Osteocyte (in vitro differentiated cells): ENCODE measurements at places on chromosomes 16 and 17.

DNA sequence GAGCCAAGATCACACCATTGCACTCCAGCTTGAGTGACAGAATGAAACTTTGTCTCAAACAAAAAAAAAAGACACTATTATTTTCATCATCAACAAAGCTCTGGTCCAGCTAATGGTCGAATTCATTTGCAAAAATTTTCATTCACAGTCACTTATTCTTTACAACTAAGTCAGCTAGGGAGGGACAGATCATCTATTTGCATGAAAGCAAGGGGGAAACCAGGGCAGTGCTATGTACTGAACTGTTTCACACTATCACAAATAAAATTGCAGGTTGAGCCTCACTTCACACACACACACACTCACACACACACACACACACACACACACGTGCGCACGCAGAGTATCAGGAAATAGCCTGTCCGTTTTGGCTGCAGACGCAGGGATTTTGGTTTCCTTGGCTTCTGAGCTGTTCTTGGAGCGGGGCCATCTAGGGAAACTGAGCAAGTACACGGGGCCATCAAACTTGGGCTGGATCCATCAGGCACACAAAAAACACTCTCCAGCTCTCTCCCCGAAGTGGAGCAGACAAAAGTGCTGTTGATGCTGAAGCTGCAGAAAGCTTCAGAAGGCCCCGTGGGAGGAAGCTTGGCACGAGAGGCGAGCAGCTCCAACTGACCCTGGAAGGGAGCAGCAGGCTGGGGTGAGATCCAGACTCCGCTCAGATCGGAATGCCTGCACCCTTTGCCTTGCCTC is 44.3 kb upstream of the HELZ start:
- DNase-seq, result no peak

- DNase-seq, result no peak
Observed at GRCh38 chr16:87042551-87043230, 274.5 kb downstream of the C16orf95 start.

- DNase-seq, result no peak
Observed at GRCh38 chr17:36675250-36675649, 73.9 kb downstream of the MRM1 start.

DNA sequence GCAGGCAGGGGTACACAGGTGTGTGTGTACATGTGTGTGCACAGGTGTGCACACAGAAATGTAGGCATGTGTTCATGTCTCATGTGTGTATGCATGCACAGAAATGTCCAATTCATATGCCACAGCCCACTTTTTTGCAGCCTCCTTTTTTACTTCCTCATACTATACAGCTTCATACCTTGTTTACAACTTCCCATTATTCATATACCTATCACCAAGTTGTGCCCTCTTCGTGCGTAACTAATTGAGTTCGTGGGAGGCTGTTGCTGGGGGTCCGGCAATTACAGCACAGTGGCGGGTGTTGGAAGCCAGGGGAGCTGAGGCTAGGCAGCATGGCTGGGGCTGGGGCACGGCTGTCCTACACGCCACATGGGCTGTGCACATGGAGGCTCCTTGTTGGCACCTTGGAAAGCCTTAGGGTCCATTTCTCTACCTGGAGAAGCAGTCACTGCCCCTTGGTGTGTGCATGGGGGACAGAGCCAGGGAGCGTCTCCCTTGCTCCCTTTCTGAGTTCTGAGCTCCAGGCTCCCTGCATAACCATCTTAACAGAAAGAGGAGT is 266.7 kb downstream of the ENGASE start:
- DNase-seq, result no peak

DNA sequence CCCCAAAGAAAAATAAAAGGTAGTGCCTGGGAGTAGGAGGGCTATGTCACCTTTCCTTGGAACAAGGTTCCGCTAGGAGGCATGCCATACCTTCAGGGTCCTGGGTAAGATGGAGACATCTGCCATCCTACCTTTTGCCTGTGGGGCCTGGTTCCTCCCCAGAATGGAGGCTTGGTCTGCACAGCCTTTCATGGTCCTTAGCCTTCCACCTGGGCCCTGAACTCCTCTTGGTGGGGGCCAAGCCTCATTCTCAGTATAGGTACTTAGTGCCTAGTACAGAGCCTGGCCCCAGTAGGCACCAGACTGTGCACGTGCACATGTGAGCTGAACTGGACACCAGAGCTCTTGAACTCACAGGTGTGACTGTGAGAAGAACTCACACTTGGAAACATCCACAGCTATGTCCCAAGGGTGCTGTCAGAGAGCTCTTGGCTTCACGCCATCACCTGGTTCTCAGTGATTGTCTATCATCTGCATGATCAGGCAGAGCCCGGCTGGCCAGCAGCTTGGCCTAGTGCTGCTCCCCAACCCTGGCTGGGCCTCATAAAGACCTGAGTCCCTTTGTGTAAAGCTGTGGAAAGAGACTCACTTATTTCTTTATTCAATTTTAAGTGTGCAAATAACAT is 143.2 kb downstream of the SOCS1 start:
- no peak for DNase-seq

GRCh38 chr16:48182979-48183537 is 27.3 kb upstream of the ABCC12 start:
- no peak for DNase-seq

DNA sequence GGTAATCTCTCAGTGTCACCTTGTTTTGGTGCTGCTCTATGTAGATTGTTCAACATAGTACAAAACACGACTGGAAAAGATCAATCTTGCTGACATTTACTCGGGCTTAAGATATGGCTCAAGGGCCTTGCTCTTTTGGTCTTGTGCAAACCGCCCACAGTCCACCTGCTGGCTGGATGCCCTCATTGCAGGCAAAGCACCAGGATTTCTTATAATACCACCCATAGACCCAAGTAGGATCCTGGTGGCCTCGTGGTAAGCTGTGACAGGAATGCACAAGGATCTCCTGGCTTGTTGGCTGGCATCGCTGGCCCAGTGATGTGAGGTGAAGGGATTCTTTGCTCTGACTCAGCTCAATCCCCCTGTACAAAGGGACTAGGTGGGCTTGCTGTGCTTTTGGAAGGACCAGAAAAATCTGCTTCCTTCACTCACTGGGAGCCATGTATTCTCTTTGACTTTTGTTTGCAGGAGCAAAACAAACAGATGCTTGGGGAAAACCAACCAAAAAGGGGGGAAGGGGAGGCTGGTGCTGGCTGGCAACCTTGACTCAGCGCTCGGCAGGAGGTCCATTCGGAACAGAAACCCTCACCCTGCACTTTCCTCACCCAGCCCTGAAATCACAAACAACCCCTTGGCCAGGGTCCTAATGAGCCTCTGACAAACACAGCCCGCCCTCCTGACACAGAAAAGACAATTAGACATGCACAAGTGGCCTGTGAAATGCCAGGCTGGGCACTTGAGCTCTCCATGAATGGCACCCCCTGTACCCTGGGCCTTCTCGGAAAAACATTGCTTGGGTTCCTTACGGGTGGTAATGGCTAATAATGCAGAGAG is 36.6 kb upstream of the MED9 start:
- no peak for DNase-seq

DNA sequence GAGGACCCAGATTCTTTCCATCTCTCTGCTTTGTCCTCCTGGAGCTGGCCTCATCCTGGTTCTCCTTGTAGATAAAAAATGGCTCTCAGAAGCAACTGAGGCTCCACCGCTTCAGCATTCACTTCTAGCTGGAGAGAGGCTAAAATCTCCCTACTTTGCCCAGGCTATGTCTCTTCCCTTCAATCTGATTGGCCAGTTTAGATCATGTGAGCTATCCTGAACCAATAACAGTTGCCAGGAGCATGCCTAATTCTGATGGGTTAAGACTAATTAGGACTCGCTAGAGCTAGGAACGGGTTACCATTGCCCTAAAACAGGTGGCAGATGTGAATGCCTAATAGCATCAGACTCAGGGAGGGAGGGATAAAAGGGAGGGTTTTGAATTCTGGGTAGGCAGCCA is 89.6 kb downstream of the GPR139 start:
- DNase-seq, result no peak

- no peak for DNase-seq
Observed at GRCh38 chr16:70649300-70649699, 2.9 kb downstream of the IL34 start.

DNA sequence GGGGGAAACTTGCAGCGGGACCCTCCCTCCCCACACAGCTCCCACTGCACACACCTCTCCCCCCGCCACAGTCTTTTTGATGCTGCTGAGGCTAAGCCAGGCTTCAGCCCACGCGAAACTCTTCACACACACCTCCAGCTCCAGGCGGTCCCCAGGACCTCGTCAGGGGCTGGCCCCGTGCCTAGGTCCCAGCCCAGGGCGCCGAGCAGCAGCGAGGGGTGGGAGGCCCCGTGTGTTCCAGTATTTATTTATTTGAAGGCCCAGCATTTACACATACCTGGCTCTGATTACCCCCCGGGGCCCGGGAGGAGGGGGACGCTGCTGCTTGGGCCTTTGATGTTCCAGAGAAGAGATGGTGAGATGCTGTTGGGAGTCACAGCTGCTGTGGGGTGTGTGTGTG is 44.9 kb upstream of the DLX4 start:
- DNase-seq, result no peak

DNA sequence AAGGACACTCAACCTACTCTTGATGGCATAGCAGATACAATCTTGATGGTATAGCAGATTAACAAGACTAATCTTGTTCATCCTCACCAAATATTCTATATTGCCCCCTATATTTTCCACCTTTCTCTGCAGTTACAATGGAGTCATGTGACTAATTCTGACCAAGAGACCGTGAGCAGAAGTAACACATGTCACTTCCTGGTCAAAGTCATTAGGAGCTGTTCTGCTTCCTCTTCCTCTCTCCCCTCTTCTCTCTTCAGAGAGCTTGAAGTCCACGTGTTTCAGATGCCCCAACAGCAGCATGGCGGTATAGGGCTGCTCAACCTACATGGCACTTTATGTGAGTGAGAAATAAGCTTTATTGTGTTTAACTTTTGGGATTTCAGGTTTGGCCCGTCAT is 55.3 kb upstream of the ERCC4 start:
- no peak for DNase-seq

GRCh38 chr16:67449336-67449735 is 18.4 kb downstream of the HSD11B2 start:
- no peak for DNase-seq

- no peak for DNase-seq
Observed at GRCh38 chr16:908526-909155, 62.1 kb downstream of the LMF1 start.
